ENCODE measurements at places on chromosomes 2 and 18.
A peak's percentile ranks its signal among the peaks of the same experiment; 100 is the strongest.

DNA sequence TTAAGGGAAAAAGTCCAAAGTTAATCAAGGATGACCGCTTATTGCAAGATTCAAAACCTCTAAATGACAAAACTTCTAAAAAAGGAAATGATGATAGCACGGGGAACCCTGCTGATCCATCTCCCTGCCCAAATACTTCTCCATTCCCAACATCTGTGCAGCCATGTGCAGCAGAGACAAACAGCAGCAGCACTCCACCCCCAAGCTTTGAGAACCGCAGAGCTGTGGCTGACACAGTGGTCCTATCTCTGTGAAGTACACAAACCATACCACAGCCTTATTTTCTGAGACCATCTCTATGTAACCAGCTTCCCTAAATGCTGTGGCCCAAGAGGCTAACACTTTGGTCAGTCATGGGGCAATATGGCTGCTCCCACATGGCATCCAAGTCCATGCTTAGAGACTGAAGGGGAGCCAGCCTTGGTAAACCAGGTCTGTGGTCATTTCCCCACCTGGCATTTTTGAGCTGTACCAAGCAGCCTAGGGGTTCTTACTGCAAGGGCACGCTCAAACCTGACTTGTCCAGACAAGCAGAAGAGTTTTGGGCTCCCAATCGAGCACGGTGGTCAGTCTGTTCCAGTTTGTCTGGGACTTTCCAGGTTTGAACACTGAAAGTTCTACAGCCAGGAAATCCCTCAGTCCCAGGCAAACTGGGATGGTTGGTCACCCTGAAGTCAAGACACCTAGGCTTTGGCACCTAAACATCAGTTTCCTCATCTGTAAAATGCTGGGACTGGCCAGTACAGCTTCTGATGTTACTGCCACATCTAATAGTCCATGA lies 17.1 kb upstream of the NFE2L2 start:
- DNase-seq, result no peak

DNA sequence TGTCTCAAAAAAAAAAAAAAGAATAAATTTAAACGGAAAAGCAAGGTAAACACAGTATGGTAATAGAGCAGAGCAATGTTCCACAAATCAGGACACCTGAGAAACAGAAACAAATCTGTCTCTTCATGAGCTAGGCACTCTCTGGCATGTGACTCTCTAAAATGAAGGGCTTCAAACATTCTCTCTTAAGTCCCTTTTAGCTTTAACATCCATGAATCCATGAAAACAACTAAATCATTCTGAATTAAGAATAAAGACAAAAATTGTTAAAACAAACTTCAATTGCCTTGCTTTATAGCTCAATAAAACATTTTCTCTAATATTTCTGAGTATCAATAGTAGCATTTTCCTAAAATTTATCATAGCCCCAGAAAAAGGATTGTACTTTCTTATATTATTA lies 132.1 kb downstream of the NBAS start:
- no peak for DNase-seq

DNA sequence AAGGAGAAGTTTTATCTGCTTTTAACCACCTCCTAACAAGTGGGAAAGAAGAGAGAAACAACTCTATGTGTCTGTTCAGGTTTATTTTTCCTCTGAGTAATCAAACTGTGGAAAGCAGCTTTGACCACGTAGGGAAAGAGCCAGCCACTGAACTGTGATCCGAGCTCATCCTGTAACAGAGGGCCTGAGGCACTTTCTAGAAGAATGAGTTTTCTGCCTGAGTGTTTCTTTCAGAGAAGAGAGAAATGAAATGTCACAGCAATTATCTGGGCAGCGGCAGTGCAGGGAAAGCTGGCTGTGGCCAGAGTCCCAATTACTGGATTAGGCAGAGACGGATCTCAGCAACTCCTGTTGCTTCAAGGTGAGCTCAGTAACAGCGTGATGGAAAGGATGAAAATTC lies 151.9 kb downstream of the CD226 start:
- DNase-seq, result peak; percentile 45

DNA sequence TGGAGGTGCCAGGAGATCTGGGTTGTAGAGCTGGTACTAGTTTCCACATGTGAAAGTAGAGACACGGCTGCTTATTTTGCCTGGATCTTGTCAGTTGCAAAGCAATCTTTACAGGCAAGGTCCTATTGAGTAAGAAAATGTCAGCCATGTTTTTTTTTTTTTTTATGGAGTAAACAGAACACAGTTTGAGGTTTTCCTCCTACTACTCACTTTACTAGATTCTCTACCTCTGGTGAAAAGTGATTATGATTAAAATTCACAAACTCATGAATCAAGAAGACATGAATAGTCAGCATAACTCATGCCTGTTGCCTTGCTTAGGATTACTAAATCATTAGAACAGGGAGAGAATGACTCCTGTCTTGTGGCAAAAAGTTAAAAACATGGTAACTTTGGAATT lies 70.1 kb upstream of the PNPT1 start:
- no peak for DNase-seq

- DNase-seq, result no peak
These were observed 41.7 kb upstream of the SLC3A1 start for GRCh38 chr2:44233450-44234128.

DNA sequence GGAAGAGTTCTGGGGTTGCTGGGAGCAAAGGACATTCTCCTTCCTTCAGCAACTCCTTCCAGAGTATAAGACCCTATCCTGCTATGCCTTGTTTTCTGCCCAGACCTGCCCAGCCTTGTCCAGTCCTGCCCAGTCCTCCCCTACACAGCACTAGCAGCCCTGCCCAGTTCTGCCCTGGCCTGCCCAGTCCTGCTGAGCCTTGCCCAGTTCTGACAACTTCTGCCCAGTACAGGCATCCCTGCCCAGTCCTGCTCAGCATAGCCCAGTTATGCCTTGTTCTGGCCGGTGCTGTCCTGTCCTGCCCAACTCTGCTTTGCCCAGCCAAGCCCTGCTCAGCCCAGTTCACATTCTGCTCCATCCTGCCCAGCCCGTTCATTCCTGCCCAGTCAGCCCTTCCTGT lies 44.9 kb upstream of the ALK start:
- DNase-seq, result no peak

DNA sequence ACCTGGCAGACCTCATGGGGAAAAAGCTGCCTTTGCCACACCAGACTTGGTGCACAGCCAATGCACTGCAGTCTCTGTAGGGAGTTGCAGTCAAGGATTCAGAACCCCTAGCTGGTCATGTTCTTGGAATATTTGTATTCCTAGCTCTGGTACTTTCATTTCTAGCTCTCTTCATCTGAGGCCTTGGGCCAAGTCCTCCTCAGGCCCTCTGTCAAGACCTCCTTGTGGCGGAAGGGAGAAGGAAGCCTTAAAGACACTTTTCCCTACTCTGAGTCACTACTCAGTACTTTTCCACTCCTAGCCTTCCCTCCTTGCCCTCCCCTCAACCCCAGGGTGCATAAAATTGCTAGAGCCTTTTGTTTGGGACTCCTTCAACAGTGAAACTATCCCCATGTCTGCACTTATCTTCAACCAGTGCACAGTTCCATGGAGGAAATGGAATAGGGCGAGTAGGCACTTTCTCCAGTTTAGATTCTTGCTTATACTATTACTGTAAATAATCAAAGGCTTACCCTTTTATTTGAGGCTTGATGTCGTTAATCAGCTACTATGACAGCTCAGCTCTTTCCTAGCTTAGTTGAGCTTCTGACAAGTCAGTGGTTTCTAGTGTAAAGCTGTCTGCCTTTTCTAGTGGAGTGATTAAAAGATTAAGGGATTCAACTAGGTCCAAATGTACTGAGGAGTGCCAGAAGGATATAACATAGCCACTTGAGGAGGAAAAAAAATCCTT lies 15.8 kb downstream of the M1AP start:
- DNase-seq, result no peak

GRCh38 chr2:48946449-48947048 lies 191.0 kb upstream of the LHCGR start:
- DNase-seq, result peak; percentile 67

- DNase-seq, result no peak
These were observed 84.6 kb upstream of the TFPI start for GRCh38 chr2:187638840-187639239.

- no peak for DNase-seq
These were observed 588 bp downstream of the CHAC2 start for GRCh38 chr2:53768242-53768542.

GRCh38 chr18:42069036-42069435 lies 114.0 kb downstream of the PIK3C3 start:
- DNase-seq, result no peak

GRCh38 chr2:147198651-147199171 lies 646.1 kb upstream of the ACVR2A start:
- no peak for DNase-seq

- DNase-seq, result no peak
These were observed 161.5 kb upstream of the ZEB2 start for GRCh38 chr2:144681389-144681788.

- no peak for DNase-seq
These were observed 9.5 kb downstream of the CEBPZOS start for GRCh38 chr2:37205689-37206341.

GRCh38 chr18:35345950-35346349 lies 1.7 kb upstream of the ZNF24 start:
- DNase-seq, result no peak

DNA sequence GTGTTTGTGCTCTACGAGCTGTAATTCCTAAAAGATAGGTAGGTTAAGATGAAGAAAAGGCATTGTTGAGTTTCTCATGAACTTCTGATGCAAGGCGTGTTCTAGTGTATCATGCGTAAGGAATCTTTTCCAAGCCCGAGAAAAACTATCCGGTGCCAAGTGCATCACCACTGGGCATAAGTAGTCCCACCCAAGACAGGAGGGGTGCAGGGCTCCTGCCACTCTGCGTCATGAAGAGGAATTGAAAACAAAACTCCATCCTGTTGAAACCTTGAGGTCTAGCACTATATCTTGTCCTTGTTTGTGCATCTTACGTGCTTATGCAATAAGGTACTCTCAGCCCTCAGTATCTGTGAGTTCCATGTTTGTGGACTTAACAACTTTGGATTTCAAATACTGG lies 45.7 kb downstream of the RAB31 start:
- DNase-seq, result no peak

DNA sequence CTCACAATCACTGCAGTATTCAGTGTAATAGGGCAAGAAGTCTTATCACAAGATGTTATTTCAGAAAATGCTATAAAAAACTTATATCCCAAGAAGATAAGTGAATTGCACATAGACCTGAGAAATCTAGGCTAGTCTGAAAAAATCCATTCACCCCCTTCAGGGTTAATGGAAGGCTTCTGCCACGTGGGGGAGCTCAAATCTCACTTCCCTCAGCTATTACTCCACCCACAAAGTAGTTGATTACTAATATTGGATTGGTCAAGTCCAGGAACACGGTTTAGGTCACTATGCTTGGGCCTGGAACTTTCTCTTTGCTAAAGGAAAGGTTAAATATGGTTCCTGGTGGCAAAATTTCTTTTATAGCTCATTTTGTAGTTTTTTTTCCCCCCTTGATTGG lies 51.2 kb upstream of the ADAM23 start:
- DNase-seq, result peak; percentile 65

- no peak for DNase-seq
These were observed 25.8 kb downstream of the TBC1D8 start for GRCh38 chr2:101125374-101125773.

- DNase-seq, result no peak
These were observed 70.9 kb upstream of the HS6ST1 start for GRCh38 chr2:128389388-128390086.

- no peak for DNase-seq
These were observed 49.5 kb downstream of the ACTR2 start for GRCh38 chr2:65277118-65277517.

DNA sequence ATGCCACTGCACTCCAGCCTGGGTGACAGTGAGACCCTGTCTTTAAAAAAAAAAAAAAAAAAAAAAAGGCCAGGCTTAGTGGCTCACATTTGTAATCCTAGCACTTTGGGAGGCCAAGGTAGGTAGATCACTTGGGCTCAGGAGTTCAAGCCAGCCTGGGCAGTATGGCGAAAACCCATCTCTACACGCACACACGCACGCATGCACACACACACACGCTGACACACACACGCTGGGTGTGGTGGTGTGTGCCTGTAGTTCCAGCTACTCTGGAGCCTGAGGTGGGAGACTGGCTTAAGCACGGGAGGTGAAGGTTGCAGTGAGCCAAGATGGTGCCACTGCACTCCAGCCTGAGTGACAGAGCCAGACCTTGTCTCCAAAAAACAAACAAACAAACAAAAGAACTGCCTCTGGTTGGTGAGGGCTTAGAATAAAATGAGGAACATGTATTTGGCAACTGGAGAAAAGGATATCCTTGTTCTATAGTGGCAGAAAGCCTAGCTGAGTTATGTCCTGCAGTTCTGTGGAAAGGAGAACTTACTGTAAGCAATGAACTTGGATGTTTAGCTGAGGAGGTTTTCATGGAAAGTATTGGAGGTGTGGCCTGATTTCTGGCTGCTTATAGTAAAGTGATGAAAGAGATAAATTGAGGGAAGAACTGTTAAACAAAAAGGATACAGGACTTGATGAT lies 34.0 kb downstream of the HAT1 start:
- no peak for DNase-seq

DNA sequence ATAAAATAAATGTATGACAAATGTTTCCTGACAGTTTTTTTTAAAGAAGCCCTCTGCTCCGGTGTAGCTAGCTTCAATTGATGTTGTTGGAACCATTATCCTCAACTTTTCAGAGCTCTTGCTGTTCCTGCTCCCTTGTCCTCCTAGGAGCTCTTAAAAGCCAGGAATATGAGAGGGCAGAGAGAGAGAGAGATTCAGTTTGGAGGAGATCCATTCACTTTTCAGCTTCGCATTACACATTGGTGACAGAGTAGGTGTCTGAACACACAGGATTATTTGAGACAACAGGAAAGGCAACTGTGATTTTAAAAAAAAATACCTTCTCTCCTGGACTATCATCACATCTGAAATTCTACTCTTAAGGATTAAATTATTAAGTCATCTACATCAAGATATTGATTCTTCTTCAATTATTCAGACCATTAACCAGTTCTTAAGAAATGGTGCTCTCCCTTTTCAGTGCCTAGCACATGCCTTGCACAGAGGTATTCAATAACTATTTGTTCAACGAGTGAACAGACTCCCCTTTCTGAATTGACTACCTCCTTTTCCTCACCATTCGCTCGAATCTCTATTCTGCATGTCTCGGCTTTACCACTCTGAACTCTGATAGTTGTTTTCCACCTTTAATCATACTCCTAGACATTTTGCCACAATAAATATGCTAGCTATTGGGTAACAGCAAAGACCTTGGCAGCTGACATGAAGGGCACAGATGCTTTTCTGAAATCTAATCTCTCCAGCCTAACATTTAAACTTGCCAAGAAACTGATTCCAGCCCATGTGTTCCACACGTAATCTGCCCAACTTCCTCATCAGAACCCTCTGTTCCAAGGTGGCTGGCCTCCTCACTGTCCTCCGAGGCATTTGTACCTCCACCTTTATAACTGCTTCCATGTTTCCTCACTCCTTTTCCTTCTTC lies 28.6 kb upstream of the SLC35F5 start:
- no peak for DNase-seq

GRCh38 chr18:13267431-13267873 lies 48.9 kb downstream of the LDLRAD4 start:
- DNase-seq, result no peak

- no peak for DNase-seq
These were observed 34.4 kb upstream of the RAPGEF4 start for GRCh38 chr2:172701250-172701649.

DNA sequence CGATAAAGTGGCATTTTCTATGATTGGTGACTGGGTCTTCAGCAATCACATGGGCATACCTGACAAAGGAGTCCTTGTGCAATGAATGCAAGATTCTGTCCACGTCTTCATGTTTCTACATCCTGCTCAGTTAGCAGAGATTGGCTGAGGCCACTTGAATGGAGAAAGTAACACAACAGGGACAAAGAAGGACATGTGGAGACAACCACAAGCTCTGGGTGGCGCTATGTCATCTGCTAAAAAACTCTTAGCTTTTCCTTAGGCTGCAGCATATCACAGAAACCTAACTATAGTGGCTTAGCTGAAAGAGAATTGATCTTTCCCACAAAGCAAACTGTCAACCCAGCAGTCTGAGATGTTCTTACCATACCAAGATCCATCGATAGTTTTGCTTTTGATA lies 1109.7 kb downstream of the SOCS6 start:
- no peak for DNase-seq

All from D341Med (cell line).